Esophagus muscularis mucosa (tissue), 4 donors: ENCODE measurements at places on chromosomes 1 and 21.

GRCh38 chr1:18353992-18354391 is 126.7 kb upstream of the KLHDC7A start:
- H3K36me3 ChIP-seq = no peaks in the 10 kb centered on the region
- no peak for DNase-seq
- no peaks in the 10 kb centered on the region for H3K27me3 ChIP-seq
- no peak overlapping the region for H3K4me3 ChIP-seq

GRCh38 chr1:119794230-119794875 is 16.9 kb downstream of the REG4 start:
- H3K27me3 ChIP-seq = no peaks in the 10 kb centered on the region
- H3K4me1 ChIP-seq = peaks cover 31% of the 10 kb centered on the region
- no peaks in the 10 kb centered on the region for H3K36me3 ChIP-seq
- DNase-seq = peak; percentile 86
- no peak overlapping the region for H3K4me3 ChIP-seq

DNA sequence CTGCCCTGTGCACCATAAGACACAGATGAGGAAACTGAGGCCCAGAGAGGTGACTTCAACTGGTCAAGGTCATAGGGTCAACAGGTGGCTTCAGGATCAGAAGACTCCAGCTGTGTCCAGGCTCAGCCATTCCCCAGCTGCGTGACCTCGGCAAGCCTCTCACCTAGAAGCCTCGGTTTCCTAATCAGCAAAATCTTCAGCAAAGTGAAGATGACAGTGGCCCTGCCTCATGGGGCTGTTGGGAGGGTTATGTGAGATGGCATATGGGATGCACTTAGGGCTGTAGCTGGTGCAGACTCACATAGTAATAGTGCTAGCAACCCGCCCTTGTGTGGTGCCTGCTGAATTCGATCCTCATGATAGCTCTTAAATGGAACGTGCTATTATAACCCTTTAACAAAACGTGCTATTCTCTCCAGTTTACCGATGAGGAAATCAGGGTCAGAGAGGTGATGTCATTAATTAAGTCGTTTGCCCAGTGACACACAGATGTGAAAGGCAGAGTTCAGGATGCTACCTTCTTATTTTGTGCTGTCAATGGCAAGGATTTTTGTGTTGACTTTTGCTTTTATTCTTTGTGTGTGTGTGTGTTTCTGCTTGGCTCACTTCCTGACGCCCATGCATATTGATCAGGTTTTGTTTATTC is 472.9 kb downstream of the MATN1 start:
- no peaks in the 10 kb centered on the region for H3K36me3 ChIP-seq
- no peak overlapping the region for H3K27ac ChIP-seq
- H3K4me1 ChIP-seq = no peaks in the 10 kb centered on the region
- no peak for DNase-seq
- no peak overlapping the region for H3K4me3 ChIP-seq

- H3K4me3 ChIP-seq = no peak overlapping the region
- H3K4me1 ChIP-seq = no peaks in the 10 kb centered on the region
- H3K36me3 ChIP-seq = no peaks in the 10 kb centered on the region
- DNase-seq = no peak
Measured at GRCh38 chr1:234271243-234271606, 102.0 kb upstream of the COA6 start.

DNA sequence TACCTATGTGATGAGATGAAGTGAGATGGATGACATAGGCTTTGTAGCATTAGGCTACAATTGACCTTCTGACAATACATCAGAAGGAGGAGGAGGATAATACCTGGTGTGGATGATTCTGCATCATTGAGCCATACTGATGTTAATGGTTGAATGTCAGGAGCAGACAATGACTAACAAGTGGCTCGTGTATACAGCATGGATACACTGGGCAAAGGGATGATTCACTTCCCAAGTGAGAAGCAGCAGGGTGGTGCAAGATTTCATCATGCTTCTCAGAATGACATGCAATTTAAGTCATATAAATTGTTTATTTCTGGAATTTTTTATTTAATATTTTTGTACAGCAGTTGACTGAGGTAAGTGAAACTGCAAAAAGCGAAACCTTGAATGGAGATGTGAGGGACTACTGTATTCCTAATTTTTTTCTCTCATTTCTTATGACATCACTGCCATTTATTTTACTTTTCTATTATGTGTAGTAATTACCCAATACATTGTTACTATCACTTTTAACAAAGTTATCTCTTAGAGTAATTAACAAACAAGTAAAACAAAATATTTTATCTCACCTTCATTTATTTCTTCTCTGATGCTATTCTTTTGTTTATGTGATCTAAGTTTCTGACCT is 34.4 kb upstream of the COP1 start:
- H3K4me3 ChIP-seq = no peak overlapping the region
- DNase-seq = no peak
- H3K27ac ChIP-seq = no peak overlapping the region
- H3K27me3 ChIP-seq = no peaks in the 10 kb centered on the region
- no peaks in the 10 kb centered on the region for H3K4me1 ChIP-seq

- no peak overlapping the region for H3K4me3 ChIP-seq
- no peak for DNase-seq
- no peaks in the 10 kb centered on the region for H3K4me1 ChIP-seq
- no peaks in the 10 kb centered on the region for H3K36me3 ChIP-seq
- H3K27ac ChIP-seq = no peak overlapping the region
- H3K27me3 ChIP-seq = no peaks in the 10 kb centered on the region
Measured at GRCh38 chr21:38869946-38870345, 64.2 kb downstream of the ETS2 start.

DNA sequence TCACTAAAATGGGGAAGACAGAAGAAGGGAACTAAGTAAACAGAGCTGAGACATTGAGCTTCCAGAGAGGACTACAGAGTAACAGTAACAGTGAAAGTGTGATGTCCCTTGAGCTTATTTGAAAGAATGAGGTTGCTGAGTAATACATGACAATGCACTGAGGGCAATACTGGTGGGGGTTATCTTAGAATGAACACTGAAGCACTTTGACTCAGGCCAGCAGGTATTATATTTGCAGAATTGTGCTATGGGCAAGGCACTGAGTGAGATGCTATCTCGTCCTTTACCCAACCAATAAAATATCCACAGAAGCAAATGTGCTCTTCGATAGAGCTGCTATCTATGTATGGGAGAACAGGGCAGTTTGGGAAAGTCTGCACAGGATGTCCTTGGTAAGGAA is 133.2 kb downstream of the DISP1 start:
- H3K27me3 ChIP-seq = no peaks in the 10 kb centered on the region
- no peak overlapping the region for H3K27ac ChIP-seq
- no peak for DNase-seq
- no peaks in the 10 kb centered on the region for H3K36me3 ChIP-seq
